B cell (primary cell): ENCODE measurements at places on chromosomes 7 and 10.
A peak's percentile ranks its signal among the peaks of the same experiment; 100 is the strongest.

DNA sequence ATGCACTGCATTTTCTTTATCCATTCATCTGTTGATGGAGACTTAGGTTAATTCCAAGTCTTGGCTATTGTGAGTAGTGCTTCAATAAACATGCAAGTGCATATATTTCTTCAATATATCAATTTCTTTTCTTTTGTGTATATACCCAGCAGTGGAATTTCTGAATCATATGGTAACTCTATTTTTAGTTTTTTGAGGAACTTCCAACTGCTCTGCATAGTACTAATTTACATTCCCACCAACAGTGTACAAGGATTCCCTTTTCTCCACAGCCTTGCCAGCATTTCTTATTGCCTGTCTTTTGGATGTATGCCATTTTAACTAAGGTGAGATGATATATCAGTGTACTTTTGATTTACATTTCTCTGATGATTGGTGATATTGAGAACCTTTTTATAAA lies 145.2 kb downstream of the LYZL1 start:
- DNase-seq, result no peak

DNA sequence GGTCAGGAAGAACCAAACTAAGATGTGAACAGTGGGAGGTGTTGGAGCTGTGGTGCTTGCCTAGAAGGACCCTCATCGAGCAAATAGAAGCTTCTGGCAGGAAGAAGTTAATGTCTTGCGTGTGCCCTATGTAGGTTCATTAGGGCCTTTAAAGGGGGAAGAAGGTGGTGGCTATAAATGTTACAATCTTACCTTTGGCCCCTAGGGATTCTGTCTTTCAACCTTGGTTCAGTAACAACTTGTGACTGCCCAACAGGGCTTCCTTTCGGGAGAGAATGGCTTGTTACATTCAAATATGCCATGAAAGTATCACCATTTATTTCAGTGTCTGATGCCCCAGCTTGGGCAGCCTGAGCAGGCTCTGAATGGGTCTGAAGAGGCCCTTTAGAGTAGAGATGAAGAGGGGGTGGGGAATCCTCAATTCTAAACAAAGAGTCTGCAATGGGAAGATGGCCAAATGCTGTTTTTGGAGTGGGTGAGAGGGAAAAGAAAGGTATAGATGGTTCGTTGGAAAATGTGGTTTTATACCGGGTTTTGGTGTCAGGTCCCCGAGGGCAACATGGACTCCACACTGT lies 108.0 kb downstream of the TCF7L2 start:
- DNase-seq, result no peak

GRCh38 chr10:73744664-73744975 lies 448 bp downstream of the SEC24C start:
- DNase-seq, result no peak

DNA sequence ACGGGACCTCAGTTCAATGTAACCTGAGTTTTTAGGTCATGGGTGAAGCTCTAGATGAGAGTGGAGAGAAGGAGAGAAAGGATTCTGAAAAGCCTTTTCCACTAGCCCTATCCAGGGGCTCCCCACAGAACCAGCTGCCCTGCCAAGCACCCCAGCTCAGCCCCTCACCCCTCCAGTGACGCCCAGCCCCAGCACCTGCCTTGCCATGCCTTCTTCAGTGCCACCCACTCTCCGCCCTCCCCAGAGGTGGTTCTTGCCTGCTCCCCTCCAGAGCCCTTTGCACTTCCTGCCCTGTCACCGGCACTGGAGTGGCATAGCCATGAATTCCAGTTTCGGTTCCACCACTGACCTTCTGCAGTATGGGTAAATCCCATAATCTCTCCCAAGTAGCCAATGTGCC lies 70.1 kb downstream of the PCGF5 start:
- DNase-seq, result no peak

DNA sequence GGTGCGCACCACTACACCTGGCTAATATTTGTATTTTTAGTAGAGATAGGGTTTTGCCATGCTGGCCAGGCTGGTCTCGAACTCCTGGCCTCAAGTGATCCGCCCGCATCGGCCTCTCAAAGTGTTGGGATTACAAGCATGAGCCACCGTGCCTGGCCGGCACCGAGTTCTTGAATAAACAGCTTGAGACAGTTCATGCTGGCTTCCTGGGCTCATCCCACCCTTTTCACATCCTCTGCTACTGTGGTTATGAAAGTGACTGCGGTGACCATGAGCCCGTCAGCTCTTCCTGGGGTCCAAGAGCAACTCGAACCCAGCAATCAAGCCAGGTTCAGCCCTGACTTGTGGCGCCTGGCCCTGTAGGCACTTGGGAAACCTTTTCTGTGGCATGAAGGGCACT lies 38.7 kb downstream of the HIP1 start:
- no peak for DNase-seq

GRCh38 chr7:143183024-143183423 lies at the start of gene TAS2R39:
TSS of gene TAS2R39 (plus strand) at chr7:143183419. CDS start at chr7:143183419, 0 bp downstream.
- DNase-seq, result no peak

DNA sequence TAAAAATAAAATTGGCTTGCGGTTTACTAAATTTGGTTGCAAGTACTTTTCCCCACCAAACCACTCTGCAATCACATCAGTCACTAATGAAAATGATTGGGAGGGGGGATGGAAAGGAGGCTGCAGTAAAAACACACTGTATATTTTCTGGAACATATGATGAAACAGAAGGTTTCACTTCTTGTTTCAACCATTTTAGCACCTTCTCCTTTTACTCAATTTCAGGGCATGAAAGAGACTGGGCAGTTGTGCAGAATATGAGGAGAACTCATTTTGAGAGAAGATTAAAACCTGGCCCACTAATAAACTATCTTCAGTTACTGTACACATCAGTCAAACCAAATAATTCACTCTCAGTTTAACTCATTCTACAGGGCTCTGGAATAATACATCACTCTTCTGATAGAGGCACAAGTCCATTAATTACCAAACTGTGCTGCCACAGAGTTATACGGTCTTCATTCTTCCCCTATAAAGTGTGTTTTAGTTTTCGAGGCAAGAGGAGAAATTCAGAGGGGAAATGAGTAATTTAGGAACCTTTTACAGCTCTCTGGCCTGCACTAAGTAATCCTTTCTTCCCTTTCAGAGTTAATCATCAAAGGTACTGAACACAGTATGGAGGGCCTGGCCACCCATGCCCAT lies 25.5 kb downstream of the JAZF1 start:
- DNase-seq, result peak; percentile 79

GRCh38 chr10:29465384-29465783 lies 169.4 kb downstream of the SVIL start:
- no peak for DNase-seq

DNA sequence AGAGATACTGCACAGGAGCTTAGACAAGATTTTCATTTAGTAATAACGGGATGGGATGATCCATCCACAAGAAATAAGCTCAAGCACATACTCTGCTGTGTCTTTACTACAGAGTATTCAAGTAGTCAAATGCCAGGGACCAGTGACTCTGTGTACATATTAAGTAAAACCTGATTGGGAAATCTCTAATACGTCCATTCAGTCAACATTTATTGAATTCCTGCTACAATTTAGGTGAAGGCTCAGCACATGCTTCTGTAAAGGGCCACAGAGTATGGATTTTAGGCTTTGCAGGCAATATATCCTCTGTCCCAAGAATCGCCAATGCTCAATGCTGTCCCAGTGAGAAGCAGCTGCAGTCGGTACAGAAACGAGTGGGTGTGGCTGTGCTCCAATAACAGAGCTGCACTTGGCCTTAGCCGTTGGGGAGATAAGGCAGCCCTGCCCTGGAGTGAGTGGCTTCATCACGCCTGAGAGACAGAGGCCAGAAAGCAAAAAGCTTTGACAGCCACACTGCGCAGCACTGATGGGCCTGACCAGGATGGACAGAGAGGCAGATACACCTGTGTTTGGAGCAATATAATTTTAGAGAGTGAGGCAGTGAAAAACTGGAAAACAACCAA lies 186.8 kb downstream of the PARD3 start:
- DNase-seq, result no peak

DNA sequence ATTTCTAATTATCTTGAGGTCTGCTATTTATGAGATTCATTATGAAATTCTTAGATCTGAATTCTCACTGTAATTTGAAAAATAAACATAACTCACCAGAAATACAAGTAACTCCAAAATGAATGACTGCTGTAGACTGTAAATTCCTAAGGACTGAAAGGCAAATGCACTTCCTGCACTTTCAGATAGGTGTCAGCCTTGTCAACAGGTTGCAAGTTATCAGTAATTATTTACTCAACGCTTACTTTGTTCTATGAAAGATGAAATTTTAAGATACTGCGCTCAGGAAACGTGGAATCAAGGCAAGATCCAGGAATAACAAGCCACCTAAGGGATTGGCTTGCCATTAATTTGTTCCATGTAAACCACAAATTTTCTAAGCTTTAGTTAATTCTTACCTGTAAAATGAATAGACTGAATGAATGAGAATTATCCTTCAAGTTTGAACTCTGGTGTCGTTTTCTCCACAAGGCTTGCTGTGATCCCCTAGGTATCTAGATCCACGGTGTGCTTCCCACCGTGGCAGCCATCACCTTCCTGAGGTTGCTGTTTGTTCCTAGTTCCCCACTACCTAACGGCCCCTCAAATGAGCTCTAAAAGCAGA lies 12.6 kb downstream of the DHX32 start:
- DNase-seq, result peak; percentile 30

- DNase-seq, result peak; percentile 75
Observed at GRCh38 chr10:91198781-91199180, 21.7 kb upstream of the PCGF5 start.

DNA sequence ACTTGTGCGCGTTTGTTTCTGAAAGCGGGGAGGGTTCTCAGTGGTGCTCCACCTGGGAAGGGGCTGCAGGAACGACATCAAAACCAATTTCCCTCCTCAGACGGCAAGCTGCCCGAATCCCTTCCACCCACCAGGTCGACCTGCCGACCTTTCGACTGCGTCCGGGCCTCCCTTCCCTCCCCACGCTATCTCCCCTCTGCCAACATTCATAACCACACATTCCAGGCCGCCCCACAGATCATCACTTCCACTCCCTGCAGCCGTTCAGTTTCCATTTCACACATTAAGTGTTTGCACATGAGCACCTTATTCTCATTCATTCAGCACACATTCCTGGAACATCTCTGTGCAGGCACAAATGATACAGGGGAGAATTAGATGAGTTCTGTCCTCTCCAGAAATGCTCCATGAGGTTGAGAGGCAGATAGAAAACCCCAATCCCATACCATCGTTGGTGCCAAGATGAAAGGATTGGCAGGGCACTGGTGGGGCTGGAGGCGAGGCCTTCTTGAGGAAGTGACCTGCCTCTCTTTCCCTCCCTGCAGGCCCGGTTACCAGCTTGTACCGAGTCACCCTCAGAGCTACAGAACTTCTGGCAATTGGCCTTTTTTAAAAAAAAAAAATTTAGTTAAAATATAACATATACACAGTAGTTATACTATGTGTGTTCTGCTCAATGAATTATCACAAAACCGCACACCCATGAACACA lies 70.0 kb downstream of the MINDY4 start:
- no peak for DNase-seq

GRCh38 chr10:102632394-102633111 lies 11.7 kb upstream of the TRIM8 start:
- no peak for DNase-seq

GRCh38 chr7:15140431-15140830 lies 237.9 kb upstream of the DGKB start:
- DNase-seq, result no peak

GRCh38 chr7:39702133-39702532 lies 78.8 kb downstream of the RALA start:
- DNase-seq, result no peak

GRCh38 chr7:154371424-154371823 lies 319.2 kb downstream of the DPP6 start:
- DNase-seq, result no peak

GRCh38 chr7:96179341-96179740 lies 142.6 kb downstream of the SLC25A13 start:
- DNase-seq, result no peak

GRCh38 chr7:151122276-151122675 lies 36.0 kb downstream of the AGAP3 start:
- no peak for DNase-seq

- no peak for DNase-seq
Observed at GRCh38 chr10:85318809-85319807, 990.7 kb downstream of the CCSER2 start.

DNA sequence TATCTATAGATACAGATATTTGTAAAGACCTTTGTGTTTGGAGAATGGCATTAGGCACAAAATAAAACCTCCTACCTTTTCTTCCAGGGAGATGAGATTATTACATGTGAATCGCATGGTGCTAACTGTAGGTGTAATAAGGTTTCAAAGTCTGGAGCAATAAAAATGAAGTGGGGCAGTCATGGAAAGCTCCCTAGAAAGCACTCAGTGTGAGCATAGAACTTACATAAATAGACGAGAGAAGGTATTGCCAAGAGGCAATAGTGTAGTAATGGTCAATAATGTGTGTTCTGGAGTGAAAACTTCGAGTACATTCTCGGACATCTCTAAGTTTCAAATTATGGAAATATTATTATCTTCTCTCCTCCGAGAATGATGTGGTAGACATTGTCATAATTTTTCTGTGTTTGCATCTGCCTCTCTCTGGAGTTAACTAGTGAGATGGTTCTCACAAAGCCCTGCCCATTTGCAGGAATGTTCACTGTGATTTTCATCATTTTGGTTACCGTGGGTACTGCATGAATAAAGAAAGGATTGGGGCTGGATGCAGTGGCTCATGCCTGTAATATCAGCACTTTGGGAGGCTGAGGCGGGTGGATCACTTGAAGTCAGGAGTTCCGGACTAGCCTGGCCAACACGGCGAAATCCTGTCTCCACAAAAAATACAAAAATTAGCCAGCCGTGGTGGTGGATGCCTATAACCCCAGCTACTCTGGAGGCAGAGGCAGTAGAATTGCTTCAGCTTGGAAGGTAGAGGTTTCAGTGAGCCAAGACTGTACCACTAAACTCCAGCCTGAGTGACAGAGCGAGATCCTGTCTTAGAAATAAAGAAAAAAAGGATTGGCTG lies 10.6 kb downstream of the VIM start:
- no peak for DNase-seq

DNA sequence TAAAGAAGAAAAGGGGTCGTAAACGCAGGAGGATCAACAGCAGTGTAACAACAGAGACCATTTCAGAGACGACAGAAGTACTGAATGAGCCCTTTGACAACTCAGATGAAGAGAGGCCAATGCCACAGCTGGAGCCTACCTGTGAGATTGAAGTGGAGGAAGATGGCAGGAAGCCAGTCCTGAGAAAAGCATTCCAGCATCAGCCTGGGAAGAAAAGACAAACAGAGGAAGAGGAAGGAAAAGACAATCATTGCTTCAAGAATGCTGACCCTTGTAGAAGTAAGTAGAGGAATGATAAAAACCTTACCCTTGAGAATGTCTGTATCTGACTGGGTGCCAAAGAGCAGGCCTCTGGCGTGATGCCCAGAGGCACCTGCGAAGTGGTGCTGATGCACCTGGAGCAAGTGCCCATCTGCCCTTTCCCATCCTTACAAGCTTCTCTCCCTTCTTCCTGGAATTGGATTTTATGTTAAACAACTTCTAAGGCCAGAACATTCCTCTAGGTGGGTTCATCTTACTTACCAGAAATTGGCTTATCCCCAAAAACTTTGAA lies 86.4 kb upstream of the SAMD8 start:
- no peak for DNase-seq

GRCh38 chr10:96272316-96273280 lies 1.2 kb upstream of the BLNK start:
- peak; percentile 31 for DNase-seq
